ENCODE measurements at places on chromosomes 7 and 10.

GRCh38 chr7:130256704-130257103 is 10.0 kb upstream of the CPA2 start:
- no peak for DNase-seq

- no peak for DNase-seq
Observed at GRCh38 chr7:36790311-36790787, 66.1 kb upstream of the AOAH start.

- no peak for DNase-seq
Observed at GRCh38 chr7:73847941-73848723, 5.8 kb upstream of the METTL27 start.

GRCh38 chr7:18421297-18422002 is 74.1 kb upstream of the HDAC9 start:
- no peak for DNase-seq

DNA sequence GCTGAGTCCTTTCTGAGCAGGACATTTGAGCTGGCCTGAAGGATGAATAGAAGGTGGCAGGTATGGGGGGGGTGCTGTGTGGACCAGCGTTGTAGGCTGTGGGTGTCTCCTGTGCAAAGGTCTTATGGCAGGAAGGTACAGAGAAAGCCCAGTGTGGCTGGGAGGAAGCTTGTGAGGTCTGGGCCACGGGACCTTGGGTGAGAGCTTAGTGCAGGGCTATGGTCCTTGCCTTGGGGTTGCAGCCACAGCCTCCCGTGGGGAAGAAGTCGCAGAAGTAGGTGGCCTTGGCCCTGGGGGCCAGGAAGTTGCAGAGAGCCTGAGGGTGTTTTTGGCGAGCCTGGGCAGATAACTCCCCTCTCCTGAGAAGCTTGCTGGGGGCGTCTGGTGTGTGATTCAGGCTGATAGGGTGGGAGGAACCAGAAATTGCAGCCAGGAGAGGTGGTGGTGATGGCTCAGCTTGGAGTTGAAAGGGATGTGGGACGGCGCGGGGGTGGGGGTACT is 172.0 kb upstream of the TNRC18 start:
- DNase-seq = no peak

DNA sequence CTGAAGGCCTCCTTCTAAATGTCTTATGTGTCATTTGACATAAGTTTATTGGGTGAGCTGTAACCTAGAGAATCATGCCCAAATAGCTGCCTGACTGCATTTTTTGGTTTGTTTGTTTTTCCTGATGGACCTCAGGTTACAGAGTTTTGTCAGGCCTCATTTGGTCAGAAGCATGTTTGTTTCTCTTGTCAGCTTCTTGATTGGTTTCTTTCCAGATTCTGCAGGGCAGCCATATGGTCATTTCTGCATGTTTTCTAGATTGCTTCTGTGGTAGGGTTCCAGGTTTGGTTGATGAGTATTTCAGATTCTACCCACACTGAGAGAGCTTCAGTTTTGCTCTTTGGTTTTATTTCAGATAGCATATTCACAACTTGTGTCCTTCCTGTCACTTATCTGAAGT is 28.0 kb downstream of the GLCCI1 start:
- no peak for DNase-seq

DNA sequence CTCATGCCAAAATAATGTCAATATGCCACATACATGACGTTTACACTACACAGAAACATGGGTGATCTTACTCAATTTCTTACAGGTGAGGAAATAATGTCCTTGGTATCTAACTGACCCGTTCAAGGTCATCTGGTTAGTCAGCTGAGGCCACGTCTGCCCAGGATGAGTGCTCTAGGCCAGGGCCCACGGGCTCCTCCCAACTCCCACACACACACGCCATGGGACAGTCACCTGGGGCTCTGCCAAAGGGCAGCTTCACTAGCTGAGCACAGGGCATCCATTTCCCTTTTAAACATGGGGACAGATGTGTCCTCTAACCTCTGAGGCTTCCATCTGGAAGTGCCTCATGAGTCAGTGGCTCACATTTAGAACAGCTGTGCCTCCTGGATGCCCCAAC is 123.9 kb downstream of the TNS3 start:
- DNase-seq = no peak

GRCh38 chr10:10869592-10869991 is 148.1 kb upstream of the CELF2 start:
- DNase-seq = no peak

DNA sequence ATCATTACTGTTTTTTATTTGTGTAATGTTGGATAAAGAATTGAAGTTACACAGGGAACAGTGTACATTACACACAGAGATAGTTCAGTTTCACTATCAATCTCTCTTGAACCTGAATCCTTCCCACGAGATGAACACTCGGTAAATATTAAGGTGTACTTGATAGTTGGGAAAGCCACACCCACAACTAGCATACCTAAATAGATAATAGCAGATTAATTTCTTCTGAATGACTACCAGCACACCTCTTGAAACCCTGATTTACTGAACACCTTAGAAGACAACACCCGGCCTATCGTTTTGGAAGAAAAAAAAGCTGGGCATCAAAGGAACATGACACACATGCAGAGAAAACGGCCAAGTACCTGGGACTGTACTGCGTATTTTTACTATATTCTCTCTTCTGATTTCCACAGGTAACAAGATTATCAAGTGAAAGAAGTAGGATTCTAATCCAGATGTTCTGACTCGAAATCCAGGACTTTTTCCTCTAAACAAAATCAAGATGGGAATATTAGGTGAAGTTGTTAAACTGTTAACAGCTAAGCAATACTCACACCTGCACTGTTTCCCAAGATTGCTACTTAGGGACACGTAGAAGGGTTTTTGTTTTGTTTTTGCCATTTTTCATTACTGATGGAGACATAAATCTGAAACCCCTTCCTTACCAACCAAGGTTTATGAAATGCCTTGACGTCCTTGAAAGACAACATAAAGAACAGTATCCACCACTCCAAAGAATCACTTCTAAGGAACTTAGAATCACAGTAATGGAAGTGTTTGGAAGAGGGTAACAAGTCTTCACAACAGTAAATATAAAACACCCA is 1.0 kb downstream of the CCDC186 start:
- no peak for DNase-seq

- DNase-seq = no peak
Observed at GRCh38 chr7:37947138-37947940, 26.9 kb downstream of the EPDR1 start.

- DNase-seq = no peak
Observed at GRCh38 chr7:1676550-1677078, 6.5 kb downstream of the ELFN1 start.

GRCh38 chr7:26675143-26675887 is 189.1 kb downstream of the SKAP2 start:
- no peak for DNase-seq

DNA sequence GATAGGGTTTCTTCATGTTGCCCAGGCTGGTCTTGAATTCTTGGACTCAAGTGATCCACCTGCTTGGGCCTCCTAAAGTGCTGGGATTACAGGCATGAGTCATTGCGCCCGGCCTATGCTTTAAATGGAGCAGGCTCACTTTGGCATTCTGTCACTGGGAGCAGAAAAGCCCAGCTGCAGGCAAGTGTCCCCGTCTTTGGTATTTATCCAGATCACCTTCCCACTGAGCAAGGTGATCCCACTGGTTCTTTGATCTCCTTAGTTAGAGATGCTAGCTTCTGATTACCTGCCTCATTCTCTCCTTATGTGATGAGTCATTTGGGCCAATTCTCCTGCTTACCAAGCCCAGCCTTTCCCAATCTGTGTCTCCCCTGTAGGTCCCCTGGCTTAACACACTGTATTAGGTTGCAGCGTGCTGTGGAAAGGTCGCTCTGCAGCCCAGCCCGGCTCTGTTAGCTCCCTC is 39.3 kb downstream of the SPDYE5 start:
- no peak for DNase-seq

GRCh38 chr7:143272871-143273270 is 9.6 kb downstream of the GSTK1 start:
- no peak for DNase-seq

- no peak for DNase-seq
Observed at GRCh38 chr7:33471636-33472242, 342.4 kb downstream of the BBS9 start.

- DNase-seq = no peak
Observed at GRCh38 chr10:25959540-25960232, 25.7 kb downstream of the MYO3A start.

- no peak for DNase-seq
Observed at GRCh38 chr7:42272793-42273665, 36.0 kb upstream of the GLI3 start.

All from stimulated activated CD4-positive, alpha-beta T cell treated with anti-CD3 and anti-CD28 coated beads, Interleukin-4, amount 100 ng/mL, for 1 hour (primary cell).